ENCODE measurements at places on chromosomes 11 and 22. TPM values are rescaled to one million over a fixed set of nuclear protein-coding genes. Genes with fewer than 3 reads are reported as not detected.

C1QTNF5 gene
- 3.0 TPM for total RNA-seq

WT1 gene
- not detected for total RNA-seq

EIF1AD gene
- total RNA-seq = 22.9 TPM

NOX4 gene
- 6.9 TPM for total RNA-seq

KCNQ1OT1 gene
- total RNA-seq = 2.0 TPM

ADM2 gene
- total RNA-seq = under 0.01 TPM

CDC42EP1 gene
- total RNA-seq = 3.4 TPM

TRIM29 gene
- 0.25 TPM for total RNA-seq

HTR3A gene
- total RNA-seq = 0.74 TPM

Data from temporal lobe (tissue), 4 donors.